AG09309 (cell line): ENCODE measurements at places on chromosomes 1 and 21.

DNA sequence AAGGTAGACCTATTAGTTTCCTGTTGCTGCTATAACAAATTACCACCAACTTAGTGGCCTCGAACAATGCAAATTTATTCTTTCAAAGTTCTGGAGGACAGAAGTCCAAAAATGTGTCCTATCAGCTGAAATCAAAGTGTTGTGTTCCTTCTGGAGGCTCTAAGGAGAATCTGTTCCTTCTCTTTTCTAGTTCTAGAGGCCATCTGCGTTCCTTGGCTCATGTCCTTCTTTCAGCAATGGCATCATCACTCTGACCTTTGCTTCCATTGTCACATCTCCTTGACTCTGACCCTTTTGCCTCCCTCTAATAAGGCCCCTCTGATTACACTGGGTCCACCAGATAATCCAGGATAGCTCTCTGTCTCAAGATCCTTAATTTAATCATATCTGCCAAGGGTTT, 1.2 kb upstream of the MR1 start:
- no peak for DNase-seq

DNA sequence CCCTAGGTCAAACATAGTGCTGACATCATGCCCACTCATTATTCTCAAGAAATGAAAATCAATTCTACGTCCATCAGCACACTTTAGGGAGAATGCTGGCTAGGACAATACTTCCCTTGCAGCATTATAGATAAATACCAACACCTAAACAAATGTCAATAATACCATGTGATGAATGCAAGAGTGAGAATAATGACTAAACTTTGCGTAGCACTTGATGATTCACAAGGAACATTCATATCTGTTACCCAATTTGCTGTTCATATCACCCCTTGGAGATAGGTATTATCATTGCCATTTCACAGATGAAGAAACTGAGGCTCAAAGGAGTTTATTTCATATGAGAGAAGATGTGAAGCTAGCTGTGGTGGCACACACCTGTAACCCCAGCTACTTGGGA, 24.8 kb upstream of the EPS15 start:
- no peak for DNase-seq

DNA sequence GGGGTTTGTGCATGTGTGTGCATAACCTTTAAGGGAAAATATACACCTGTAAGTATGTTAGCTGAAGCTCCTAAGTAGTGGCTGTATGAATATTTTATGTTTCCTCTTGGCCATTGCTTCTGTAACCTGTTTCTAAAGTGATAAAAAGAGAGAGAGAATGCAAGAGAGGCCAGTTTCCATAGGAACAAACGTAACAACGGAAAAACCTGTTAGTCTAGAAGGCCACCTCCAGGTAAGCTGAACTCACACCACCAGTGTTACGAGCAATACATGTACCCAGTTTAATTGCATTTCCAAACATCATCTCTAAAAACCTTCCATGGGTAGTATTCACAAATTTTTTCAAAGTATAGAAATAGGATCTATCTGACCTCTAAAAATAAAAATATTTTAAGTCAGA, 63.1 kb downstream of the PLPPR4 start:
- no peak for DNase-seq

GRCh38 chr1:219465212-219466093, 147.5 kb downstream of the ZC3H11B start:
- peak; percentile 84 for DNase-seq

DNA sequence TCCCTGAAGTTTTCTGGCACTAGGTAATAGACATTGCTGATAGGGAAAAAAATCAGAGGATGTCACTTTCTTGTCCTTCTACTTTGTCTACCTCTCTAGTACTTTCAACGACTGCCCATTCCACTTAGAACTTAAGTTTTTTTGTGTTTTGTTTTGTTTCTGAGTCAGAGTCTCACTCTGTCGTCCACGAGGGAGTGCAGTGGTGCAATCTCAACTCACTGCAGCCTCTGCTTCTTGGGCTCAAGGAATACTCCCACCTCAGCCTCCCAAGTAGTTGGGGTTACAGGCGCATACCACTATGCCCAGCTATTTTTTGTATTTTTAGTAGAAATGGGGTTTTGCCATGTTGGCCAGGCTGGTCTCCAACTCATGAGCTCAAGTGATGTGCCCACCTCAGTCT, 79.2 kb downstream of the SGIP1 start:
- no peak for DNase-seq

GRCh38 chr21:33308586-33309490, 15.9 kb upstream of the IFNAR1 start:
- DNase-seq: no peak

- DNase-seq: no peak
Measured at GRCh38 chr1:17523321-17524041, 16.0 kb upstream of the ARHGEF10L start.

GRCh38 chr1:193065954-193066353, 6.5 kb downstream of the RO60 start:
- DNase-seq: no peak

GRCh38 chr1:230422221-230422981, 3.7 kb downstream of the PGBD5 start:
- DNase-seq: no peak

DNA sequence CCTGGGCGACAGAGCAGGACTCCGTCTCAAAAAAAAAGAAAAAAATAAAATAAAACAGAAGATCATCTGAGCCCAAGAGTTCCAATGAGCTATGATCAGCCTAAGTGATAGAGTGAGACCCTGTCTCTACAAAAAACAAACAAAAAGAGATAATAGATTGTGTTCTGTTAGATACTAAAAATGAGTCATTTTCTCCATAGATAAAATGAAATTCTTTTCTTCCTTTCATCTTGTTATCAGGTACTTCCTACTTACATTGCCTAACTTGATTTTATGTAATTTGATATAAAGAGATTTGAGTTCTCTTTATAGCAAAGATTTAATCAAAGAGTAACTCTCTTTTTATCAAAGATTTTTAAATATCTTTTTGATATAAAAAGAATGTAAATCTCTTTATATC, 19.3 kb upstream of the PTGS2 start:
- no peak for DNase-seq

GRCh38 chr1:75723989-75724471, 479 bp upstream of the ACADM start:
- no peak for DNase-seq

GRCh38 chr1:36994294-36994693, 40.0 kb downstream of the GRIK3 start:
- DNase-seq: no peak

DNA sequence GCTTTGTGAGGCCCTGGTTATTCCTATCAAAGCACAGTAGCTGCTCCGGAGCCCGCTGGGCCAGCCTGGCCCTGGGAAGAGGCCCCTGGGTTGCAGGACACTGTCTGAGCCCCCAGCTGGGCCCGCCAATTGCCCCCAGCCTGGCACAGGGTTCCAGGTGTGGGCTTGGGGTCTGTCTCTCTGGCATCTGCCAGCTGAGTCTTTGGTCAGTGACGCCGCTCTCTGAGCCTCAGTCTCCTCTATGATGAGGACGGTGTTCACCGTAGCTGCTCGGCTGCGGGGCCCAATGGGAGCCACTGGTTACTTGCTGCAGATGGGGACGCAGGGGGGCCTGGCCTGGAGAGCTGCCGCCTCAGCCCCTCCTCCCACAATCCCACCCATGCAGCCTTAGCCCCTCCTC, 41.0 kb downstream of the TP73 start:
- DNase-seq: no peak

- DNase-seq: no peak
Measured at GRCh38 chr1:168825129-168825528, 96.1 kb upstream of the DPT start.

DNA sequence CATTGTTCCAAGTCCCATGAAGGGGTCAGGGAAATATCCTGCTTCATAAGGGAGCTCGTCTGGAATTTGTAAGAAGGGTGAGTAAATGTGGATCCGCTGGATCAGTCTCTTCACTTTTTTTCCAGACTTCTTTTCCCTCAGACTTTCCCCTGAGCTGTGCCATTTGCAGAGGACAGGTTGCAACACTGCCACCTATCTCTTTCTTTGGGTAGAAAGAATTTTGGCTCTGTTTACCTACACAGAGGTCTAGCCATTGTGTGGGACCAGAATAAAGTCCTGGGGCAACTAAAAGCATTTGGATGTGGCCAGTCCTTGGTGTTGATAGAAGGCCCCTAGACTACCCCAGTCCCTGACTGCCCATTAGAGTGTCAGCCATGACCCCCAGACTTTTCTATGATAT, 1146.7 kb upstream of the PRMT6 start:
- no peak for DNase-seq

DNA sequence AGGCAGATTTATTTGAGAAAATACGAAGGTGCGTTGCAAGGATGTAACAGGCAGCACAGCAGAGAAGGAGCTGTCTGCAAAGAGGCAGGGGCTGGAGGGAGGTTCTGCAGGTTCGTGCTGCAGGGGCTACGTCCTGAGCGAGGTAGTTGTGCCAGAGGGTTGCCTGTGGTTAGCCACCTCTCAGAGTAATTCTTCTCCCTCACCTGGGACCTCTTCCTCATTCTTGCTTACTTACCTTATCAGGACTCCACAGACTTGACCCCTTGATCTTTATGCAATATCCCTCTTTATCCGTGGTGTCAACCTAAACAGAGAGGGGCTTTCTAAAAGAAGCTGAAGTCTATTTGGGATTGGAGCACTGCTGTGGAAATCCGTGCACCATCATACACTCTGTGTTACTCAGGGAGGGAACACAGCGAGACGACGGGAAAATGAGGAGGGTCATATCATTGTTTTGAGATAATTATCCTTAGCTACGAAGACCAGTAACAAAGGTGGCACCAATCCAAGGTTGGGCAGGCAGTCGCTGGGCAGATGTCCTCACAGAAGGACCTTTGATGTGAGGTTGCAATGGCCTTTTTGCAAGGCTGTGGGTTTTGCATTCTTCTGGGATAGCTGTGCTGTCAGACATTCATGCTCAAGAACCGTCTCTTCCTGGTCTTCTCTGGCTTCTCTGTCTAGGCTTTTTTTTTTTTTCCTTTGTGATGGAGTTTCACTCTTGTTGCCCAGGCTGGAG, 82.8 kb downstream of the WDR4 start:
- no peak for DNase-seq

GRCh38 chr1:155669233-155670162, 19.1 kb downstream of the YY1AP1 start:
- DNase-seq: no peak

DNA sequence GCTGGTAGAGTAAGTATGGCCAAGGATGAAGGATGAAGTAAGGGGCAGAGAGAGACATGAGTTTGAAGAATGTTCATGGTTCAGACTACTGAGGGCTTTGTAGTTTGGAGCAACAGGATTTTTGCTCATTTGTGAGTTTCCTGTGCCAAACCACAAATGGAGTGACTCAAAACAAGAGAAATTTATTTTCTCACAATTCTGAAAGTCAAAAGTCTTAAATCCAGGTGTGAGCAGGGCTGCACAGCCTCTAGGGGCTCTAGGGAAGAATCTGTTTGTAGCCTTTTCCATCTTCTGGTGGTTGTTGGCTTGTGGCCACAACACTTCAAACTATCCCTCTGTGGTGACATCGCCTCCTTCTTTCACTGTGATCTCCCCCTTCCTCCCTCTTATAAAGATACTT, 58.9 kb downstream of the RHOU start:
- no peak for DNase-seq

DNA sequence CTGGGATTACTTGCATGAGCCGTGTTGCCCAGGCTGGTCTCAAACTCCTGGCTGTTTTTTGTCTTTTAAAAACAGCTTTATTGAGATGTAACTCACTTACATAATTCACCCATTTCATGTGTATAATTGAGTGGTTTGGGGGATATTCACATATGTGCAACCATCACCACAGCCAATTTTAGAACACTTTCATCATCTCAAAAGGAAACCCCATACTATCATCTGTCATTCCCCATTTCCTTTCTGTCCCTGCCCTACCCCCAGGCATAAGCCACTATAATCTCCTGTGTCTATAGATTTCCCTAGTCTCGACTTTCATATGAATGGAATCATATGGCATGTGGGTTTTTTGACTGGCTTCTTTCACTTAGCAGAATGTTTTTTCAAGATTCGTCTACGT, 43.3 kb downstream of the GPR137B start:
- no peak for DNase-seq

- DNase-seq: no peak
Measured at GRCh38 chr1:167109125-167109524, 15.2 kb downstream of the STYXL2 start.

DNA sequence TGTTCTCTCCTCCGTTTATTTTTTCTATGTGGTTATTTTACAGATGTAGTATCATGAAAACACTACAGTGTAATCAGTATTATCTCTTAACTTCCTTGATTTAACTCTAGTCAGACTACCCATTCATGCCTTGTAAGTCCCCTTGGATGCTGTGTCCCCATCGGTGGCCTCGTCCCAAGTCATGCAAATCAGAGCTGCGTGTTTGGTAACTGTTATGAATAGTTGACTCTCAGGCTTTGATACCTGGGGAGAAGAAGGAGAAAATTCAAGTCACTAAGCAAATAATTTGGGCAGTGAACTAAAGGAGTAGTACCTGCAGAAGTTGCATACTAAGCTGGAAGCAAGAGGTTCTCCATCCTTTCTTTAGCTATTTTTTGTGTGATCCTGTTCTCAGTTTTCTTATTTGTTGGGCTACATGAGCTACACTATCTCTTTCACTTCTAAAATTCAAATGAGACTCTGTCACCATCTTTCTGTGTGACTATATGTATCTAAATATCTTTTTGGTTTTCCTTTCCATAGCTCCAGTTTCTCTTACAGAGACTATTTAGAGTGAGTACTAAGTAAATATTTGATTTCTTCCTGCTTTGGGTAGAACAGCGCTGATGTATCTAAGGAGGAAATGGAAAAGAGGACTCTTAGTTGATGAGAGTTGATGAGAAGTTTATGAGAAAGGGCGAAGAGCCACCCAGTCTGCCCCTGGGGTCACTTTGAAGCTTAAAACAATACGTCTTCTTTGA, 50.9 kb downstream of the VANGL2 start:
- DNase-seq: no peak

GRCh38 chr1:216466162-216466801, 43.0 kb upstream of the USH2A start:
- no peak for DNase-seq

GRCh38 chr1:31645274-31645568, 545 bp upstream of the PEF1 start:
- no peak for DNase-seq

DNA sequence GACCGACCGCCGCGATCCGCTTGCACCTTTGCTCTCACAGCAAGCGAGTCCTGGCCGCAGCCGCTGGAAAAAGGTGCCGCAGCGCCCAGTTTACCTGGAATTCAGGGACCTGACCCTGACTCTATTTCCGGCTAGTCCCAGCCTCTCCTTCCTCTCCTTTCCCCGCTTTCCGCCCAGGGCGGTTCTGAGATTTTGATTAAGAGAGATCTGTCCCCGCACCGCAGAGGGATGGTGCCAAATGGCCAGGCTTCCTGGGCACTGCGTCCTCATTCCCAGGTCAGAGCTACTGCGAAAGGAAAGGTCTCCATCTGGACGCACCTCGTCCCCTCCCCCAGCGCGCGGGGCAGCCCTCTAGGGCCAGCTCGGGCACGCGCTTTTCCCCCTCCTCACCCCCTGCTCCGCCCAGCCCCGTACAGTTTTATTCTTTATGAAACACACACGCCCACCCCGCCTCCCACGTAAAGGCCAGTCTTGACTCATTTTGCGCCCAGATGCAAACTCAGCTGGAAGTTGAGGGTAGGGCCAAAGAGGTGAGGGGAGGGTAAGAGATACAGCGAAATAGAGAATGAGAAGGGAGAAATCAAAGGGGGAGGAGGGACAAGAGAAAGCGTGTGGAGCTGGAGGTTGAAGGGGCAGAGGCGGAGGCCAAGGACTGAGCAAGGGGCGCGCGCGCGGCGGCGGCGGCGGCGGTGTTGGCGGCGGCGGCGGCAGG, 411.8 kb upstream of the ESRRG start:
- DNase-seq: no peak

- no peak for DNase-seq
Measured at GRCh38 chr1:55204997-55205396, 10.2 kb downstream of the USP24 start.

- DNase-seq: no peak
Measured at GRCh38 chr1:54640863-54641836, at the start of gene MROH7. Gene MROH7, plus strand, starts transcription at chr1:54641786. Its CDS starts 11,141 bp downstream, at chr1:54652927.
